ENCODE measurements at places on chromosomes 1 and 21. TPM values are rescaled to one million over a fixed set of nuclear protein-coding genes. Genes with fewer than 3 reads are reported as not detected.
A peak's percentile ranks its signal among the peaks of the same experiment; 100 is the strongest.

DNA sequence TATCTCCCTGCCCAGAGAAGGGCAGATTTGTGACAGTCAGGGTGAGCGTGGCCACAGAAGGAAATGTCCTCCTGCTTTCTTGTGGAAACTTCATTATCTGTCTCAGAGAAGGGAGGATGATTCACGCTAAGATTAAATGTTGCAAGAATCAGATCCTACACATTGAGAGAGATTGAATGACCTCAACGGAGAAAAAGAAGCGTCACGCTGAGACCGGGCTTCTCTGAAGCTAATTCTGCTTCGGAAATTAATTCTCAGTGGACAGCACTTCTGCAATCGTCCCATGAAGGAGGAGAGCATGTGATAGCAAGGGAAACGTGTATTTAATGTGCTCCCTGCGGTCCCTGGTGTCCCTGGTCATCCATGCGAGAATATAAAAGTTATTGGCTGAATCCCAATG lies 19.8 kb upstream of the C1orf21 start:
- DNase-seq, result no peak
- no peaks in the 10 kb centered on the region for H3K36me3 ChIP-seq
- H3K4me3 ChIP-seq, result no peak overlapping the region
- H3K27me3 ChIP-seq, result no peaks in the 10 kb centered on the region
- no peaks in the 10 kb centered on the region for H3K4me1 ChIP-seq
- H3K27ac ChIP-seq, result no peak overlapping the region

The PLXNA2 gene
- 4.0 TPM for total RNA-seq

DNA sequence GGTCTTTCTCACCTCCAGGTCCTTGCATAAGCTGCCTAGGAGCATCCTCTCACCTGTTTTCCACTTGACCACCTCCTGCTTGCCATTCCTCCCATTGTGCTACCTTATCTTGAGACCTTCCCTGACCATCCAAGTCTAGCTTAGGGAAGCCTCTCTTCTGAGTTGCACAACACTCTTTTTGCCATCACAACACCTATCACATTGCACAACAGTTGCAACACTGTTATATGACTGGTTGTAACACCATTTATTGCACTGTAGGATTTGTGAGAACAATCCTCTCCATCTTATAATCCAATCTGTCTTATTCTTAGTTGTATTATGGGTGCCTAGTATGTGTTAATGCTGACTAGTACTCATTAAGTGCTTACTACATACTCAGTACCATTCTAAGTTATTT lies 488.7 kb downstream of the OMA1 start:
- H3K27me3 ChIP-seq, result no peaks in the 10 kb centered on the region
- H3K27ac ChIP-seq, result no peak overlapping the region
- no peak overlapping the region for H3K4me3 ChIP-seq
- no peaks in the 10 kb centered on the region for H3K4me1 ChIP-seq

The TAF1A gene
- 16.4 TPM for total RNA-seq

DNA sequence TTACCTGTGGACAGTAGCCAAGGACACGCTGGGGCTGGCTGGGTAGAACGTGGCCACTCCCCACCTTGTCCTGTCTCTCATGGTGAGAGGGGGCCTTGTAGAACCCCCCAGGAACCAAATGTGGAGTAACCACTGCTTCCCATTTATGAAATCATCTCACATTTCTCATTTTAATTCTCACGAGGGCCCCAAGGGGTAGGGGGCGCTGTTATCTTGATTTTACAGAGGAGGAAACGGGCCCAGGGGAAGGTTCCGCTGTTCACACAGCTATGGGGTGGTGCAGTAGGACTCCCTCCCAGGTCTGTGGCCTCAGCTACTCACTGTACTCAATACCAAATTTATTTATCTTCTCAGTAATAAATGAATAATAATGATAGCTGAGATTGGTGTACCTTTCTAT lies 5.5 kb downstream of the SMPDL3B start:
- H3K27me3 ChIP-seq, result no peaks in the 10 kb centered on the region
- no peak overlapping the region for H3K27ac ChIP-seq
- no peaks in the 10 kb centered on the region for H3K36me3 ChIP-seq
- DNase-seq, result peak; percentile 73
- H3K4me1 ChIP-seq, result peaks cover 34% of the 10 kb centered on the region

- H3K4me1 ChIP-seq, result no peaks in the 10 kb centered on the region
- H3K4me3 ChIP-seq, result no peak overlapping the region
- H3K27ac ChIP-seq, result no peak overlapping the region
- no peaks in the 10 kb centered on the region for H3K36me3 ChIP-seq
Observed at GRCh38 chr1:182565537-182565936, 23.5 kb downstream of the RNASEL start.

- DNase-seq, result no peak
- H3K4me3 ChIP-seq, result no peak overlapping the region
- no peaks in the 10 kb centered on the region for H3K4me1 ChIP-seq
- H3K27me3 ChIP-seq, result no peaks in the 10 kb centered on the region
- no peaks in the 10 kb centered on the region for H3K36me3 ChIP-seq
Observed at GRCh38 chr21:34055615-34056014, 17.8 kb upstream of the MRPS6 start.
